ENCODE measurements at places on chromosomes 12 and 14.

- DNase-seq, result peak; percentile 70
Observed at GRCh38 chr12:96383991-96384390, 16.2 kb downstream of the CDK17 start.

DNA sequence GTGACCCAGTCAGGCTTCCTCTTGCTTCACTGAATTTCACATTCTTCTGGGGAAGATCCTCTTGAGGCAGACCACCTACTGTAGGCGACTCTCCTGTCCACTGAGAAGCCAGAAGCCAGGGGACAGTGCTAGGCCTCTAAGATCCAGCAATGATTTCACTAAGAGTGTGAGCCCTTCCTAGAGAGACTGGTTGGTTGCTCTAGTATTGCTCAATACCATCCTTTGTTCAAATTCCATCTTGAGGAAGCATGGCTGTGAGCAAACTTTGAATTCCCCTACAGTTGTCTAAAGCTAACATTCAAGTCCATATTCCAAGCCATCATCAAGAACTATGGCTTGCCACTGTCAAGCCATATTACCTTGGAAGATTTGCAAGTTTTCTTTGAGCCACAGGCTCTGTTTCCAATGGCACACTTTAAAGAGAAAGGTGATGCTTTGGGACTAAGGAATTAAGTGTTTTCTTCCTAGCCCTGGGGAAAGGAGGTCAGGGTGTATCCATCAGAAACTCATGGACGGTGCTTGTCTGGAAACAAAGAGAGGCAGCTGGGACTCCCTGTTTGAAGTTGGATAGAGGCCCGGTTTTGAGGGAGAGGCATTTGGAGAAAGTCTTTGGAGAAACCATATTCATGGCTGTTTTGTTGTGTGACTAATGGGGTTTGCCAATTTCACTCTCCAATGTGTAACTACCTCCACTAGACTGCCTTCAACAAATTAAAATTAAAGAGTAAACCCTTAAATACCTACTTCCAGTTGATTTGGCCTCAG lies 1217.9 kb downstream of the VRK1 start:
- DNase-seq, result no peak

DNA sequence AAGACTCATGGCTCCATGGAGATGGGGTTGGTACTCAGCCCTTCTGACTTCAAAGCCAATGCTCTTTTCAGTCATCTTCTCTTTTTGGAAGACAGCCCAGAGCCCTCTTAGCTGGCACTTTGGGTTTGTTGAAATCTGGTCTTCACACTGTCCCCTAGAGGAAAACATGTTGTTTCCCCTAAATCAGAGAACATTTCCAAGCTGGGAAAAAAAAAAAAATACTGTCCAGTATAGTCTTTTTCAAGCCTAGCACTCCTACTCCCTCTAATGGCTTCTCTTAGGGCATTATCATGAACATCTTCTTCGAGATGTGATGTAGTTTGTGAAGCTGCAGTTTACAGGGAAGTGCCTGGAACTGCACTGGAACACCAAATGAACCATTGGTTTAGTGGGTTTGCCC lies 3.0 kb upstream of the ZC3H14 start:
- peak; percentile 61 for DNase-seq

- DNase-seq, result no peak
Observed at GRCh38 chr12:92098594-92099380, 46.9 kb downstream of the BTG1 start.

DNA sequence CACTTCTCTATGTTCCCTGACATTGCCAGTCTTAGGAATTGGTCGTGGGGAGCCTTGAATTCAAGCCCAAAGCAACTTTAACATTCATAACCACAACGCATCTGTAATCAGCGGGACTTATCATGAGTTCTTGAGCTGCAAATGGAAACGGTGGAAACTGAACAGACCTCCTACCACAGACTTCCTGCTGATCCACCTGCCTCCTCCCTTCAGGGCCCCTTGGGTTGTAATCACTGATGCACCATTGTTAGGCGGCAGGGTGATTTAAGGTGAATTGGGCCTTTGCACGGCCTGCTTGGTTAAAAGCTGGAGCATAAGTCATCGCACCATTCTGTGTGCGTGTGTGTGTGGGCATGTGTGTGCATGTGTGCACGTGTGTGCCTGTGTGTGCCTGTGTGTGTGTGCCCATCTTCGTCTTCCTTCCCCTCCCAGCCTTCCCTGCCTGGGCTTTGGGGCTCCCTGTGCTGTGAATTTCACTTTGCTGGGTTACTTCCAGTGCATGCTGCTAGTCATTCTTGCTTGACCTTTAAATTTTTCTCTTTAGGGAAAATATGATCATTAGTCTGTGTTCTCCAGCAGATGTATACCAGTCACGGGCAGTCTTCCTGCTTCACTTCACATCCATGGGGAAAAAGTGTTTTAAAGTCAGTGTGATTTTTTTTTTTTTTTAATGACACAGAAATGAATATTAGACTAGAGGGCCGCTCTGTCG lies 29.1 kb downstream of the CHST11 start:
- DNase-seq, result no peak

GRCh38 chr12:101039848-101040531 lies 170.0 kb downstream of the SLC5A8 start:
- no peak for DNase-seq

GRCh38 chr14:55327179-55327578 lies 56.0 kb downstream of the FBXO34 start:
- no peak for DNase-seq

DNA sequence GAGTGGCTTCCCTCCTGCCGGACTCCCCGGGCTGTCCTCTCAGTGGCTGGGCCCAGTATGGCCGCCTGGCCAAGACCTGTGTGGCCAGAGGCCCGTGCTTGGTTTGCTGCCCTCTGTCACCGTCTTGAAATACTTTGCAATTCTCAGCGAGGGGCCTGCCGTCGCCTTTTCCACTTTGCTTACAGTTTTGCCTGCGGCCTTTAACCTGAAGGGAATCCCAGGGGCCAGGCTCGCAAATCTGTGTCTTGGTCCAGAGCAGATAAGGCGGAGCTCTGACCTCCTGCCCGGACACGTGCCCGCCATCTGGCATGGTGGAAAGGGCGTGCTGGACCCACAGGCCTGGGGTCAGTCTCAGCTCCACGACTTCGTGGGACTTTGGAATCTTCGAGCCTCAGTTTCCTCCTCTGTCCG lies 10.9 kb upstream of the AMN start:
- DNase-seq, result no peak

GRCh38 chr12:123171967-123172366 lies 21.1 kb upstream of the PITPNM2 start:
- no peak for DNase-seq

- DNase-seq, result peak; percentile 25
Observed at GRCh38 chr12:12171991-12172511, 94.8 kb downstream of the LRP6 start.

- no peak for DNase-seq
Observed at GRCh38 chr12:71562676-71563595, 100.7 kb downstream of the ZFC3H1 start.

DNA sequence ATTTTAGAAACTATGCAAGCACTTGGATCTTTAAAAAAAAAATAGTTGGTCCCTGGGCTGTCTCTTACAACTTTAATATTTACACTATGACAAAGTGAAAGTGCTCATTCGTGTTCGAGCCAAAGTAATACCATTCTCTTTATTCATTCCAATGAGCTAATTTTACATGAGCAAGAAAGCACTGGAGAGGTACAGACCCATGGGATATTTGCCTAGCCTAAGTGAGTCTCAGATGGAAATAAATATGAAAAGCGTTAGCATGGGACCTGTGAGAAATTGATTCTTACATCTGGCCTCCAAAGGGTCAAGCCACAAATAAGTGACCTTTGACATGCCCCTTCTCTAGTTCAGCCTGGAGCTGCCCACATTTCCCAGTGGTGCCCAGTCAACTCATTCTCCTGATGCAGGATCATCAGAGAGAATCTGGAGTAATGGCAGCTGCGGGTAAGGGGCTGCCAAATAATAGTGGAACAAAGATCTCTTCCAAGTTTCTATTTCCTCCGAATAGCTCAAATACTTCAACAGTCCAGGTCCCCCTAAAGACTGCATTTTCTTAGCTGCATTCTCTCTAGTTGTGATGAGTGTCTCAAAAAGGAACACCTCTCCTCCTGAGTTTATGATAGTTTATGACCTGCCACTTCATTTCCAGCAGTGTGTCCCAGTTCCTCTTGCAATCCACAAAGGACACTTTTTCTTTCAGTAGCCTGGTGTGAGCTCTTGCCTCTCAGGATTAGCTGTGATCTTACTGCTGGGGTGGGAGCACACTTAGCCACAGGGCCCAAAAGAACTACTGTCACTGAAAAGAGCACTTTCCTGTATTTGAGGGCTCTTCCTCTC lies 208.2 kb downstream of the DAD1 start:
- DNase-seq, result no peak

- no peak for DNase-seq
Observed at GRCh38 chr12:26370098-26370497, 174.7 kb downstream of the SSPN start.

GRCh38 chr14:54121466-54122027 lies 164.9 kb upstream of the BMP4 start:
- DNase-seq, result no peak

GRCh38 chr12:50453872-50454271 lies 50.9 kb upstream of the DIP2B start:
- DNase-seq, result peak; percentile 75

DNA sequence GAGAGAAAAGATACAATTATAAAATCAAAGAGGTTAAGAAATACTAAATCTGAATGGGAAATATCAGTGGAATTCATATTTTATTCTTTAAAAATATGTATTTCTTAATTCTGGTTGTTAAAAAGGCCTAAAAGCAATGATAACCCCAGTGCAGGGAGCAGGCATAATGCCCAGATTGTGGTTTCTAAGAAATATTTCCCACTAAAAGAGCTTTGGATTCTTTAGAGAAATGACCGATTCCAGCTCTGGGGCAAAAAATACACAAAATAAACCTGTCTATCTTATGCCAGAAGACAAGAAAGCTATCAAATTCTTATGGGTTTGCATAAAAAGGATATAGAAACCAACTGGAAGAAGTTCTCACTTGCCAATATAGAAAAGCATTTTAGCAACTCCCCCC lies 71.6 kb downstream of the PDE6H start:
- peak; percentile 72 for DNase-seq

DNA sequence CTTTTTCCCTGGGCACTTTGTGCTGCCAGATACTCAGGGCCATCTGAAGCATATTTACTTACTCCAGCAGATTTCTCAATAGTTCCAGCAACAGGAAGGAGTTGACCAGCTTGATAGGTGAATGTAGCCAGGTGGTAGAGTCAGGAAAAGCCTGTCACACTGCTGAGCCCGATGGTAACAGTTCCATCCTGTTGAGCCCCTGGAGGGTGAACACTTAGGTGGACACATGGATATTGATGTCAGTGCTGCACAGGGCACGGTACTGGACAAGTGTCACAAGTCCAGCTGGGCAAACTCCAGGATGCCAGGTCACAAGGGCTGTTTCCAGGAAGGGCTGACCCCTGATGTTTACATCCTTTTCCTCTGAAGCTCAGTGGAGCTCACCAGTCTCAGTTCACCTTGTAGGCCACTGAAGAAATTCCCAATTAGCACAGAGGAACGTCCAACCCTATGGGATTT lies 2.3 kb upstream of the SMOC1 start:
- DNase-seq, result no peak

GRCh38 chr12:118073768-118074167 lies 12.8 kb upstream of the WSB2 start:
- no peak for DNase-seq

DNA sequence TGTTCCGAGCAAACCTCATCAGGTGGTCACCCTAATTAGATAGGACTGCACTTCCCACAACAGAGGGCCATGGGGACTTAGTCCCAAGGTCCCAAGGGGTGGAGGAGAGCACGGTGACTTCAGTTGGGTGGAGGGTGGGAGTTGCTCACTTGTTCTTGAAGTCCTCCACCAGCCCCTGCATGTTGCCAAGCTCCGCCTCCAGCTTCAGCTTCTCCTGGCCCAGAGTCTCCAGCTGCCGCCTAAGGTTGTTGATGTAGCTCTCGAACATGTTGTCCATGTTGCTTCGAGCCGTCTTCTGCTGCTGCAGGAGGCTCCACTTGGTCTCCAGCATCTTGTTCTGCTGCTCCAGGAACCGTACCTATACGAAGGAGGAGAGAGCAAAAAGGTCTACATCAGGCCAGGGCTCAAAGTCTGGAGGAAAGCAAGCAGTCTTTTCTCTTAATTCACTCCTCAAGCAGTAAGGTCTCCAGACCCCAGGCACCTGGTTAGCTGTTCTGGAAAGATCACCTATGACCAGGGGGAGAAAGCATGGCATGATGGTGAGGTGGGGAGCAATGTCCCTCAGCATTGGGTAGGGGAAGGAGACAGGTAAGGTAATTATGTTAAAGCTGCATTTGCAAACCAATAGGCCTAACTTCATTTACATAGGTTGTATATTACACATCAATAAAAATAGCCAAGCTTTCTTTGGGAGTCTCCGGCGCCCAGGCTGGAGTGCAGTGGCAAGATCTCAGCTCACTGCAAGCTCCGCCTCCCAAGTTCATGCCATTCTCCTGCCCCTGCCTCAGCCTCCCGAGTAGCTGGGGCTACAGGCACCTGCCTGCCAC lies 2.9 kb downstream of the KRT8 start:
- DNase-seq, result no peak

DNA sequence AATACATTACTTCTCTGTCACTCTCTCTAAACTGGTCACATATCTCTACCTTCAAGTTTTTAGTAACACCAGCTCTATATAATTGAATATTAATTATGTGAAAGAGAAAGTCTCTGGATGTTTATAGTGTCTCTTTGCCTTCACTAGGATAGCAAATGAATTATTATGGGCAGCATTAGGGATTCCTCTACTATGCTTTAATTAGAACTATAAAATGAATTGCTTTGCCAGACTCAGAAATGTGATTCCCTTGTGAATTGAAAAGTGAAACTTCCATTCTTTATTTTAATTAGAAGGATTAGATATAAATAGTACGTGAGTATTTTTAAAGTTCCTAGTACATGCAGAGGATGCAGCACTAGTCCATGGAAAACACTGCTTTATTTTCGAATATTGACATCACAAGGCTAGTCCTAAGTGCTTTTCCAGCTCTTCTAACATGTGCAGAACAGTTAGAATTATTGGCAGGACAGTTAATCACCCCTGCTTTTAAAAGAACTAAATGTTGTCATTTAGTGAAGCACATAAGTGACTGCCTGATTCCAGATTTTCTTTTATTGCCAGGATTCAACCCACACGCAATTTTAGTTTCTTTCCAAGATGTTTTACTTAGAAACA lies 23.0 kb upstream of the REP15 start:
- DNase-seq, result no peak

DNA sequence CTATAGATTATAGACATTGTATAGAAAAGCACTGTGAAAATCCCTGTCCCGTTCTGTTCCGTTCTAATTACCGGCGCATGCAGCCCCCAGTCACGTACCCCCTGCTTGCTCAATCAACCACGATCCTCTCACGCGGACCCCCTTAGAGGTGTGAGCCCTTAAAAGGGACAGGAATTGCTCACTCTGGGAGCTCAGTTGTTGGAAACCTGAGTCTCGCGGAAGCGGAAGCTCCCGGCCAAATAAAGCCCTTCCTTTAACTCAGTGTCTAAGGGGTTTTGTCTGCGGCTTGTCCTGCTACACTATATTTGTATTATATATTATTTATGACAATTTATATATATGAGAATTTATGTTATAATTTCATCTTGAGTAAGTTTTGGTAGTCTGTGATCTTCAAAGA lies 213.6 kb upstream of the AMIGO2 start:
- no peak for DNase-seq

Data from amniotic epithelial cell (primary cell).